ENCODE measurements at places on chromosomes 2 and 18.

- H3K4me3 ChIP-seq: no peak overlapping the region
- H3K4me1 ChIP-seq: peaks cover 11% of the 10 kb centered on the region
- peaks cover 29% of the 10 kb centered on the region for H3K36me3 ChIP-seq
Observed at GRCh38 chr2:231068525-231069222, 12.0 kb downstream of the PSMD1 start.

- no peak overlapping the region for H3K4me3 ChIP-seq
- peaks cover 4% of the 10 kb centered on the region for H3K4me1 ChIP-seq
- peaks cover 6% of the 10 kb centered on the region for H3K36me3 ChIP-seq
- DNase-seq: no peak
Observed at GRCh38 chr2:44747794-44748193, 193.7 kb upstream of the SIX3 start.

GRCh38 chr2:157868993-157869392, 7.1 kb downstream of the ACVR1 start:
- H3K27ac ChIP-seq: no peak overlapping the region
- peaks cover 5% of the 10 kb centered on the region for H3K36me3 ChIP-seq
- DNase-seq: no peak
- H3K4me3 ChIP-seq: no peak overlapping the region

DNA sequence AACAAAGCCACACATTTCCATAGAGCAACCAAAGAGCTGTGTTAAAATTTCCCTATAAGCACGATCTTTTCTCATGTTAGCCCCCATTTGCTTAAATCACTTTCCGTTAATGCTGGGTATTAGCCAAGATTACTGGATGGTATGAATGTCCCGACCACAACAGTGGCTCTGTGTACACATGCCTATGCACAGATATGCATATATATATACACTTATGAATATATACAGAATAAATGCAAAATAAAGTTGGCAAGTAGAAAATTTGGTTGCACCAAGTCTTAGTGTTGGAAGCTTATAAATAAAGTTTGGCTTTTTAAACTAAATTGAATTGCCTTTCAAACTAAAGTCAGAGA, 265.9 kb upstream of the ETAA1 start:
- DNase-seq: no peak
- no peaks in the 10 kb centered on the region for H3K4me1 ChIP-seq
- H3K4me3 ChIP-seq: no peak overlapping the region
- no peaks in the 10 kb centered on the region for H3K27me3 ChIP-seq

DNA sequence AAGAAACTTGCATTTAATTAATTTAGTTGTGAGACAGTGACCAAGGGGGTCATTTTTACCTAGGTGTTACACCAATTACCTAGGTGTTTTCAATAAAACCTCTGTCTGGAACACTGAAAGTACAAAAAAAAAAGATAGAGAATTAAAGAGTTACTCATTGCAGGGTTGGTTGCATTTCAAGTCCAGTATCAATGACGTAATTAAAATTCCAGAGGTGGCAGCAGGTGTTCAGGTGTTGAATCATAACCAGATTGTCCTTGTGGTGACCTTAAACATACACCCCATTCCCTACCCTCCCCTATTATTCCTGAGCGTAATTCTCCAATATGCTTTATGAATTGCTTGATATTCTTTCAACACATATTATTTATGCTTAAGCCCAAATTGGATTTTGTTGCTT, 352.0 kb upstream of the SLC8A1 start:
- no peaks in the 10 kb centered on the region for H3K36me3 ChIP-seq
- no peak for DNase-seq
- no peaks in the 10 kb centered on the region for H3K27me3 ChIP-seq
- H3K27ac ChIP-seq: no peak overlapping the region
- no peaks in the 10 kb centered on the region for H3K4me1 ChIP-seq

DNA sequence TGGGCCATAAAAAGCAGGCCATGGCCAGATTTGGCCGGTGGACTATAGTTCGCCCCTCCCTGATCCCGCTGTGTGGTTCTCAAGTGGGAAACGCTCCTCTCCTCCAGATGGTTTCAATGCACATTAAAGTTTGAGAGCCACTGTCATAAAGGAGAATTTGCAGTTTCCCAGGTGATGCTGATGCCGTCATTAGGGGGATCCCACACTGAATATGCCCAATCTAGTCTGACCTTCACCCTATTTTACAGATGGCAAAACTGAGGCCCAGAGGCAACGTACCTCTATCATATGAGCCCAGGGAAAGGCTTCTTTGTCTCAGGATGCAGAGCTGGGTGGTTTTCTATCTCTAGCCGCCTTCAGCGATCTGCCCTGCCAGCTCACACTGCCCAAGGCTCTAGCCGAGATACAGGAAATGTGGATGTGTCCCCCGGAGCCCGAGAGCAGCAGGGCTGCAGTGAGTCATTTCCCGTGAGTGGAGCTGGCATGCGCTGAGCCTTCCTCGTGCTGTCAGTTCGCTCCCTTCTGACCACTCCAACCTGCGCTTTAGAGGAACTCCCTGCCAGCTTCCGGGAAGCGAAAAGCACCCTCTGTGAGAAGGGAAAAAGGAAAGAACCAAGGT, 116.2 kb downstream of the SMAD7 start:
- peaks cover 84% of the 10 kb centered on the region for H3K4me1 ChIP-seq
- peak; percentile 90 for DNase-seq
- H3K36me3 ChIP-seq: no peaks in the 10 kb centered on the region
- peak overlapping the region; percentile 80 for H3K4me3 ChIP-seq

DNA sequence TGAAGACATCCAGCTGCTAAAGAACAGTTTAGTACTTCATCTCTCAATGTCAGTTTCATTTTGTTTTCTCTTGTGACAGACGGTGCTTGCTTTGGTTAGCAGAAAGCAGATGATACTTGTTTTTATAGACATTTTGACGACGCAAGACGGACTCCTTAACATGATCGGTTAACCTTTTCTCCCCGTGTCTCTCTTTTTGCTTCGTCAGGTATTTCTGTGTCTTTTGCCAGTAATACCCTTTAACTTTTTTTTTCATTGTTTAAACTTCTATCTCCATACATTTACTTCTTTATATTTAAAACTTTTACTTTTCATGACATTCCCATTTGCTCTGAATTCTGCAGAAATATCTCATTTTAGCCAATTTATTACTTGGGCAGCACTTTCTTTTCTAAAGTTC, 57.9 kb downstream of the THSD7B start:
- no peaks in the 10 kb centered on the region for H3K27me3 ChIP-seq
- no peak overlapping the region for H3K27ac ChIP-seq
- no peak for DNase-seq
- no peaks in the 10 kb centered on the region for H3K36me3 ChIP-seq

GRCh38 chr18:24616653-24617052, 156.2 kb downstream of the HRH4 start:
- no peak overlapping the region for H3K4me3 ChIP-seq
- no peaks in the 10 kb centered on the region for H3K27me3 ChIP-seq
- H3K27ac ChIP-seq: no peak overlapping the region
- no peaks in the 10 kb centered on the region for H3K36me3 ChIP-seq
- no peak for DNase-seq

- H3K4me1 ChIP-seq: no peaks in the 10 kb centered on the region
- H3K36me3 ChIP-seq: no peaks in the 10 kb centered on the region
- DNase-seq: no peak
- no peaks in the 10 kb centered on the region for H3K27me3 ChIP-seq
- no peak overlapping the region for H3K27ac ChIP-seq
Observed at GRCh38 chr2:21972586-21972985, 848.8 kb downstream of the TDRD15 start.

DNA sequence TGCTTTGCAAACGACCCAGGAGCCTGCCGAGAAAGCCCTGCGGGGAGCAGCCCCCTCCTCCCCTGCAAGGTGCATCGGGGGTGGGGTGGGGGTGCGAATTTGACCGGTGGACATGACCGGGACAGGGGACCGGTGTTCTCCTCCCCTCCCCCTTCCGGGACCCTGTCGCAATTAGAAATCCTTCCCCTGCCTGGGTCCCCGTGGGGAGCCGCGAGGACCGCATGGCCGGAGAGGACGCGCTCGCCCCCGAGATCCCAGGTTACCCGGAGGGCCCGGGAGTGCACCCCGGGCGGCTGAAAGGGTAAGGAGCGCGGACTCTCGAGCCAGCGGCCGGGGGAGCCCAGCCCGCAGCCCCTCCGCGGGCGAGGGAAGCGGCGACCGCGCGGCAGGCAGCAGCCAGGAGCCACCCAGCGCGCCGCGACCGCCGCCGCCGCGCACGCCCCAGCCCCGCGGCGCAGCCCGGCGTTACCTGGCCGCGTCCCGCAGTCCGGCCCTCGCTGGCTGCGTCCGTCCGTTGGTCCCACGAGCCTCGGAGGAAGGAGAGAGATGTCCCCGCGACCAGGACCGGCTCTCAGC, 482 bp downstream of the DLGAP1 start:
- no peak for DNase-seq
- peaks cover 22% of the 10 kb centered on the region for H3K27me3 ChIP-seq

GRCh38 chr18:75406491-75407445, 20.7 kb downstream of the SMIM21 start:
- H3K36me3 ChIP-seq: no peaks in the 10 kb centered on the region
- no peak overlapping the region for H3K27ac ChIP-seq
- no peak overlapping the region for H3K4me3 ChIP-seq
- peaks cover 13% of the 10 kb centered on the region for H3K4me1 ChIP-seq
- peaks cover 17% of the 10 kb centered on the region for H3K27me3 ChIP-seq

GRCh38 chr2:21033237-21034155, 10.4 kb downstream of the APOB start:
- H3K4me3 ChIP-seq: no peak overlapping the region
- no peak for DNase-seq
- H3K27ac ChIP-seq: no peak overlapping the region
- no peaks in the 10 kb centered on the region for H3K36me3 ChIP-seq

GRCh38 chr2:71277536-71278103, 50.7 kb upstream of the PAIP2B start:
- peaks cover 70% of the 10 kb centered on the region for H3K27me3 ChIP-seq
- H3K36me3 ChIP-seq: no peaks in the 10 kb centered on the region
- peaks cover 7% of the 10 kb centered on the region for H3K4me1 ChIP-seq
- no peak overlapping the region for H3K27ac ChIP-seq

GRCh38 chr2:234491897-234492296, 5.0 kb downstream of the ARL4C start:
- H3K4me1 ChIP-seq: peaks cover 57% of the 10 kb centered on the region
- H3K27ac ChIP-seq: peak overlapping the region; percentile 91
- H3K4me3 ChIP-seq: peak overlapping the region; percentile 90
- H3K27me3 ChIP-seq: no peaks in the 10 kb centered on the region

- H3K27me3 ChIP-seq: no peaks in the 10 kb centered on the region
- no peak for DNase-seq
- H3K27ac ChIP-seq: no peak overlapping the region
- H3K36me3 ChIP-seq: no peaks in the 10 kb centered on the region
Observed at GRCh38 chr2:106828119-106828518, 57.8 kb downstream of the ST6GAL2 start.

DNA sequence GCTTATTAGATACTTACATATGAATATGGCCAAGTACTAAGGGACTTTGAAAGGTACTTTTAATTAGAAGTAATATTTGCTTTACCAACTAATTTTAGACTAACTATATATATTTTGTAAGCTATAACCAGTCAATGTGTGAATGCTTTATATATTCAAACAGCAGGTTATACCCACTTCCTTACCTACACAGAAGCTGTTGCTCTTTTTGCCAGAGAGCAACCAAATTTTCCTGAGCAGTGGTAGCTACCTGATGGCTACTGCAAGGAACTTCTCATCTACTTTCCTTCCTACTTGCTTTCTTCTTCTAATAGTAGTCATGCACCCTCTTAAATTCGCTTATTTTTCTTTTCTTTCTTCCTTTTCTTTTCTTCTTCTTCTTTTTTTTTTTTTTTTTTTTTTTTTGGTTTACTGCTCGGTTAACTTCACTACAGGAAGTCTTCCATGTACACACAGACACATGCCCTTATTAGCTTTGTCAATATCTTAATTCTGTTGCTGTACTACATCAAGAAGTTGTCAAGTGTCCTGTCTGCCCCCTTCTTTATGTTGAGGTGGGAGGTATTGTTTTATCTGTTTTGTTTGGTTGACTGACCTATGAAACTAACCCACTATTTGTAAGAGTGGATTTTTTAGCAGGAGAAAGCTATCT, 95.0 kb downstream of the EPC2 start:
- H3K27me3 ChIP-seq: no peaks in the 10 kb centered on the region
- DNase-seq: no peak
- no peak overlapping the region for H3K4me3 ChIP-seq
- peaks cover 52% of the 10 kb centered on the region for H3K4me1 ChIP-seq
- H3K27ac ChIP-seq: no peak overlapping the region

Data from activated CD8-positive, alpha-beta T cell treated with anti-CD3 and anti-CD28 coated beads for 36 hours (primary cell).